NCI-H526 (cell line): ENCODE measurements at places on chromosomes 2 and 18.

DNA sequence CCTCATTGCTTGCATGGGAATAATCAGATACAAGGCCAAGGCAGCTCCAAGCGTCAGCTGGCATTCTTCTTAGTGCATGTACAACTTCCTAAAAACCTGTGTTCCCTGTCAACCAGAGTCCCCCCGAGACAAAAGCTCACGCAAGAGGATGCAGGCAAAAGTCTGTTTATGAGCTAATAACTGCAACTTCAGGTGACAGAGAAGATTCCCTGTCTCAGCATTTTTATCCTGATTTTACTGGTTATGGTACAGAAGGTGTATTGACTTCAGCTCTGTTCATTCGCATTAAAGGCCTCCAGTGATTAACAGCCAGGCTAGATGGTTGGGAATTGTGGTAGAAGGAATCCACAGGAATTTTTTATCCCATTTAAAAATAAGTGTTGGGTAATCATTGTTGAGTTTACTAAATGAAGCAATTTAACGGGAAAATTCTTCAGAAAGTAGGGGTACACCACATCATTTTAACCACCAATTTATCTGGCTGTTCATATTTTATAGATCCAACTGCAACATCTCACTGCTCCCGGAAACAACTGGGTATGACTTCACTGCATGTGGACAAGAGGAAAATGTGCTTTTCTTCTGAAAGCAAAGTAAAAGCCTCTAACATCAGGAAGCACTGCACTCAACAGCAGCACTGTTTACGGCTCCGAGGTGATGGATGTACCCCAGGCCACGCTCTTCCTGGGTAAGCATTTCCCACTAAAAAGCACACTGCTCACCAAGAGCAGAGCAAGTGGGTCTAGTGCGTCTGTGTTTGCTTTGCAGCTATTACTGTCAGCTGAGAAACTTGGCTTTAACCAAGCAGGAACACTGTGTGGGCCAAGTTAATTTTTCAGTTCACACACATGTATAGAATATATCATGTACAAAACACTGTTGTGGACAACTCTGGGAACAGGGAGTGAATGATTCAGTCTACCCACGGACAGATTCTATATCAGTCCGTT lies 31.9 kb downstream of the CCBE1 start:
- DNase-seq: no peak

GRCh38 chr2:172288603-172289002 lies 138.8 kb upstream of the ITGA6 start:
- DNase-seq: no peak

- no peak for DNase-seq
These were observed 135.0 kb downstream of the SP3 start for GRCh38 chr2:173830170-173830569.

DNA sequence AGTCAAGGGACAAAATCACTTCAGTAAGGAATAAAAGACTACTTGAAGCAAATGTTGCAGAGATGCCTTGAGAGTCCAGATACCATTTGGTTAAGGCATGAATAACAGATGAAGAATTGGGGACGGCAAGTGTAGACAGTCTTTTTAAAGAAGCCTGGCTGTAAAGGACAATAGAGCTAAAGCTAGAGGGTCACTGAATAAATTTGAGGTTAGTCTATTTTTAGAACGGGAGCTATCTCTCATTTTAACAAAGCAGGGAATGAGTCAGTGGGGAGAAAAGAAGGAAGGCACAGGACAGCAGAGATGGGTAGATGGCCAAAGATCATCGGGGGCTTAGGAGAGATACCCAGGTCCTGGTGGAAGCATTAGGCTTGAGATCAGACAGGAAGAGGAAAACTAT lies 30.6 kb upstream of the CHN1 start:
- no peak for DNase-seq

DNA sequence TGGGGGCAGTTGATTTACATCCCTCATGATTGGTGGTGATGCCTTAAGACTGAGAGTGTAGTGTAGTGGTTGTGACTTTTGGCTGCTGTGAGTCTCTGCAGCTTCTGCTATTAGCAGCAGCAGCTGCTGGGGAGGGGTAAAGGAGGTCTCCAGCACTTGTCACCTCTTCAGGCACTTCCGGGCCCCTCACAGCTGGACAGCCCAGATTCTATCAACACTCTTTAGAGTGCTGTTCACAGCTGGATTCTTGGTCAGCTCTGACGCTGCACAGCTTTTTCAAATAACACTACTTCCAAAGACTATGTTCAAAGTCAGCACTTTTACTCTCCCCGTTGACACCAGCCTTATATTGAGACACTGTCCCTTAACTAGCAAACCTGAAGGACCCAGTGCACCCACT lies 396.0 kb downstream of the MEIS1 start:
- no peak for DNase-seq

DNA sequence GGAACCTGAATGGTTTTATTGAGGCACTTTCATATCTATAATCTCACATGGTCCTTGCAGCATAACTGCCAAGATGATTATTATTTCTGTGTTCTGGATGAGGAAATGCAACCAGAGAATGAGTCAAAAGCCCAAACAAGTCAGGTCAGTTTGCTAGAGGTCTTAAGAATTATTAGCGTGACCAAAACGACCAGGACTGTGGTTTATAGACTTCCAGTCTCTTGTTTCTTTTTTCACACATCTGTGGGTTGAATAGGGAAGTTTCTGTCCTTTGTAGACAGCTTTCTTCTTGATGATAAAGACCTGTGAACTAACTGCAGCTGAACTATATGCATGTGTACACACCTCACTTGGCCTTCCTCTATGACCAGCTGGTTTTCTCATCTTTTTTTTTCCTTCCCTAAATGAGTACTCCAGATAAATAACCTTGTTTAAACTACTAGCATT lies 13.9 kb downstream of the ADAM23 start:
- no peak for DNase-seq

DNA sequence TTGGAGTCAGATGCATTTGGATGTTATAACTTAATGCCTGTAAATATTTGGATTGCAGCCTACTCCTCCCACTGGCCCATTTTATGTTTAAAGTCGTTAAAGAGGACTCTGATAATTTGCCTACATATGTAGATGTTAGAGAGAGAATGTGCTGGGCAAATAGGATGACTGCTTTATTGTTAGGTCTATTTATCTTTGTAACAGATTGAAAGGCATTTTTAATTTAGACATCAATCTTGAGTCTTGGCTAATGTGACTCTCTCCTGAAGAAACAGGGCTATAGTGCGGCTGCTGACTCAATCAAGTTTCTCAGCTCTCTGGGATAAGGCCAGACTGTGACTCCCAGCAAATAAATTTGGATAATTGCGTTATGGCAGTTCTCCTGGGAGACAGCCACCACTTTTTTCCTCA lies 1101.4 kb downstream of the CBLN2 start:
- peak; percentile 10 for DNase-seq

DNA sequence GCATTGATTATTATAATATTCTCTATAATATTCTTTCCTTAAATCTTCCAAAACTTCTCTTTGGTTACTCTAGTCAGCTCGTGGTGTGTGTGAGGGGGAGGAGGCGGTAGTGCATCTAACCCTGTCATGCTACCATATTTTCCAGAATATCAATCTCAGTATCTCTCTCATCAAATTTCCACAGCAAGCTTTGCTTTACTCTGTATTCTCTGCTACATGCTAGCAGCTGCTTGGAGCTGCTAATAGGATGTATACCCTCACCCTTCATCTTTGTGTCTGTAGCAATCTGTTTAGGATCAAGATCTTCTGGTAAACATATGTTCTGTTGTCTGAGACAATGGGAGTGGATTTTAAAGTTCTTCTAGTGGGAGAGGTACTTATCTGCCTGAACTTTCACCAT lies 303.8 kb upstream of the KLHL14 start:
- no peak for DNase-seq

DNA sequence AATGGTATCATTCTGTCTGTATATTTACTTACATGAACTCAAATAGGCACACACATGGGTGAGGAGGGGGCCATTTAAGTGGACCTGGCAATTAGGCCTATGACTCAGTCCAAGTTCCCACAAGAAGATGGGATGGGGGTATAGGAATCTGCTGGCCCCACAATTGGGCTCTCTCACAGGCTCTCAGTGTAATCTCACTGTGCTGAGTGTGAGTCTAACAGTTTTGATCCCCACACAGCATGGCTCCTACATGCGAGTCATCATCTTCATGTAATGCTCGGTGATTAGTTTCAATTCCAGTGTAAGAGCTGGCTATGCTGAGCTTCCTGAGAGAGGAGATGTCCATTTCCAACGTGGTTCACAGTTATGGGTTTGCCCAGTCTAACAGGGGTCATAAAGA lies 114.0 kb downstream of the GATA6 start:
- no peak for DNase-seq

DNA sequence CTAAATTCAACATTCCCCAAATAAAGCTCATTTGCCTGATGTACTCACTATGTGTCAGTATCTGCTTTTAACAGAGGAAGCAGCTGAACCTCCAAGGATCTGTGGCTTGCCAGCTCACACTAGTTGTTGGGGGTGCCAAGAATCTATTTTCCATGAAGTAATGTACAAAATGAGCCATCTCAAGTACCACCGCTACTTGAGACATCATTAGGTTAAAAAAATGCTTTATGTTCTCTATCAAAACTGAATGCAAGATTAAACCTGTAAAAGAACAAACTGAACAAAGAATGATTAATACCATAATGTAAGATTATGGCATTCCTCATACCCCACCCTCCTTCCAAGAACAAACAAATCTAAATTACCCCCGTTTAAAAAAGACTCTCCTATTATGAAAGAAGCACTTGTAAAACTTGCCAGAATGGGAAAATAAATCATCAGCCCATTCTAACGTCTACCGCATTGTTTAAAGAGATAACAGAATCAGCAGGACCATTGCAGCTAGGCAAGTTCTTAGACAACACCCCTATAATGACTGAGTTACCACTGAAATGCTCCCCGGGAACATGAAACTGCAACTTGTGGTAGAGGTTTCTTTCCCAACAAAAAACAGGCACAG lies 471.6 kb downstream of the DLGAP1 start:
- no peak for DNase-seq
